ENCODE measurements at places on chromosomes 2 and 18.

DNA sequence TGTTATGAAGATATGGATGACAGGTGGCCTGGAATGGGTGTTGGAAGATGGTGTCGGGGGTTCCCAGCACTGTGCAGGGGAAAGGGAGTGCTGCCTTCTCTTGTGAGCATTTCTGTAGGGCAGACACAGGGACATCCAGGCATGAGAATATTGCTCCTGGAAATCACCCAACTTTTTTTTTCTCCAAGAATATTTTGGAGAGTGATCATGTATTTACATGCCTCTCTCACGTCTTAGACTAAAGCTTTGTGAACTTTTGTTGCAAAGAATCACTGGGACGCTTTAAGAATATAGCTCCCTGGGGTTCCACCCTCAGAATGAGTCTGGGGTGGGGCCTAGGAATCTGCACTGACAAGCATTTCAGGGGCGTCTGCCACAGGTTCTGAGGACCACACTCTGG is 68.7 kb downstream of the VWA3B start:
- DNase-seq = no peak

DNA sequence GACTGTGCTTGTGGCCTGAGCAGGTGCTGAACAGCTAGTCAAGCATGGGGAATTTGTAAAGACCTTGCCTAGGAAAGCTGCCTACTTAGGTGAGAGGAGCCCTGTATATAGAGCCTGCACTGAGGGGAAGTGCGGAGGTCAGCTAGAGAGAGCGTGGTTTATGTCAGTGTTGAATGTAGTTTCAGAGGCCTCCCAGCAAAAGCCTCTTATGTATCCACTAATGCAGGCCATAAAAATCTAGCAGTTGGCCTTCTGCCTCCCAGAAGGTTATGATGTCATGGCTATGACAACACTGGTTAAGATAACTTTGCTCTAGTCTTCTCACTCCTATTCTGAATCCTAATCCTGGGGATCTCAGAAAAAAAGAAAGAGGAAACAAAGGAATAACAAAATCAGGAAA is 88.9 kb downstream of the ASXL3 start:
- DNase-seq = no peak

DNA sequence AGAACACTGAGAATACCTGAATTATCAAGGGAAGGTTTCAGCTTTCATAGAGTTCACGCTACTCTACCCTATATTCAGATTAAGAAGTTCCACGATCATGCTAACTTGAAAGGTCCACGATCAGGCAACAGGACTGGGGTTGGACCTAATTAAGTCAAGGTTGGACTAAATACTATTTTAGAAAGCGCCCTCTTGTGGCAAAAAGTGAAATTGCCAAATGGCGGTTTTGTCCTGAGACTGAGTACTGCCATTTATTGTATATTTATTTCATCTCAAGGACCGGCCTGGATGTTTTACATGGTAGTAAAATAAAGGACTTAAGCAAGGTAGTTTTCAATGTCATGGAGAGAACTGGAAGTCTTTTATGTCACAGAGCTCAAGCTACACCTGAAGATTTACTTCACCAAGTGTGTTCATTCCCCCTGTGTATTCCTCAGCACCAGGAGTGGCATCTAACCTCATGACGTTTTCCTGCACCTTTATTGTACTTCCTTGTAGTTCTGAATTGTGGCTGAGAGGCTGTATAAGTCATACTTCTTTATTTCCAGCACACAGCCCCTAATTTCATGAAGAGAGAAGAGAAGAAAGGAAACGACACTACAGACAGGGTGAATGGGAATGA is 56.8 kb downstream of the SRD5A2 start:
- no peak for DNase-seq

- no peak for DNase-seq
Measured at GRCh38 chr2:134202371-134202770, 51.5 kb upstream of the MGAT5 start.

DNA sequence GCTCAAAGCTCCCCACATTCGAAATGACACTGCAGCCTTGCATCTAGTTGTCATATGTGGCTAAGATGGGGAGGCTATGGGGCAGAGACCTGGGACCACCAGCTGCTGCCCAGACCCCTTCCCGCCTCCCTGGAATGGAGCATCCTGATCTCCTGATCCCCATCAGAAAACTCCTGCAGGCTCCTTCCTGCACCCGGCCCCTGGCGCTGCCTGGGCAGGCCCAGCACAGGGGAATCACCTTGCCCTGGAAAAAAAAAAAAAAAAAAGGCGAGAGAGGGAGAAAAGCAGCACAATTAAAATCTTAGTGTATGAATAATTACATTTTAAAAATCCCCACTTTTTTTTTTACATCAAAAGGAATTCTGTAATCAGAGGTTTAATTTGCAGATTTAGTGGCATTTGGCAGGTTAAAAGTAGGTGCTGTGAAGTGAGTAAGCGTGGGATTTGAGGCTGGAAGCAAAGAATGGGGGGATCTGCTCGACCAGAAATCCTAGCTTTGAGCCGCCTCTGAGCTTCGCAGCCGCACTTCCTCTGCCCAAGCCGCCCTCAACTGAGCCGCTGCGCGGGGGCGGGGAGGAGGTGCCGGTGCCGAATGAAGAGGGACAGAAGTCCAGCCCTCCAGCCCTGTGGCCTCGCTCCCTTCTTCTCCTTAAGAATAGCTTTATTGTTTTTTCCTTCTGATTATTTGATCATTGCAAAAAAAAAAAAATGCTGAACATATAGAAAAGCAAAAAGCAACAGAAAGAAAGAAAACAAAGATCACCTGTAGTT is 30.0 kb downstream of the THNSL2 start:
- DNase-seq = no peak

DNA sequence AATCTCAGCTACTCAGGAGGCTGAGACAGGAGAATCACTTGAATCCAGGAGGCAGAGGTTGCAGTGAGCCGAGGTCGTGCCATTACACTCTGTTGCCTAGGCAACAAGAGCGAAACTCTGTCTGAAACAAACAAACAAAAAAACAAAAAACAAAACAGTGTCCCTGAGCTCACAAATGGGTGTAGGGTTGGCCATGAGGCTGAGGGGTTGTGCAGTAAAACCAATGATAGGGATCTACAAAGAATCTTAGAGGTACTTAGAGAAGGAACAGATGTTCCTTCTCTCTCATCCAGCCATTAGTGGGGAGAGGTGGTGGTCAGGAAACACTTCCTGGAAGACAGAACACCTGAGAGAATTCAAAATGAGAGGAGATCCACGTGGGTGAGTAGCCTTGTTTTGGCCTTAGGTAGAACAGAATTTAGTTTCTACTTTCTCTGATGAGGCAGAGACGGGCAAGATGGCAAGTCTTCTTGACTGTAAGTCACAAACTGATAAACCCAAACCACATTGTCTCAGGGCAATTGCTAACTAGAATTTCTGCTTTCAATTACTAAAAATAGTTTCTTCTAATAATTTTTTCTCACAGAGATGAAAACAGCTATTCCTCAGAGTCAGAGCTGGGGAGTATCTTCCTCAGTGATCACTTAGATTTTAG is 61.5 kb upstream of the PPM1B start:
- no peak for DNase-seq

DNA sequence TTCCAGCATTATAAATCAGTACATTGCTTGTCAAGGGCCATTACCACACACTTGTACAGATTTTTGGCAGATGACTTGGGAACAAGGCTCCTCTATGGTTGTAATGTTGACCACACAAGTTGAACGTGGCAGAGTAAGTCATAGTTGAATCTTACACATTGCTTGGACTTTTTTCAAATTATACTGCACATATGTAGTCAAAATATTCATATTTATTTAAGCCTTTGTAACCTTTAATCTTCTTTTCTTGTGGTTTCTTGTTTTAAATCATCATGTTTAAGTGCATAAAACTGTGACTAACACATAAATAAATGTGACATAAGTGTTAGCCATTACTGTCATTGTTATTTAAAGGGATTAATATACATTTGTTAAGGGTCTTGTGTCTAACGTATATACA is 52.1 kb upstream of the EPB41L5 start:
- DNase-seq = no peak
